ENCODE measurements at places on chromosomes 11 and 22.

DNA sequence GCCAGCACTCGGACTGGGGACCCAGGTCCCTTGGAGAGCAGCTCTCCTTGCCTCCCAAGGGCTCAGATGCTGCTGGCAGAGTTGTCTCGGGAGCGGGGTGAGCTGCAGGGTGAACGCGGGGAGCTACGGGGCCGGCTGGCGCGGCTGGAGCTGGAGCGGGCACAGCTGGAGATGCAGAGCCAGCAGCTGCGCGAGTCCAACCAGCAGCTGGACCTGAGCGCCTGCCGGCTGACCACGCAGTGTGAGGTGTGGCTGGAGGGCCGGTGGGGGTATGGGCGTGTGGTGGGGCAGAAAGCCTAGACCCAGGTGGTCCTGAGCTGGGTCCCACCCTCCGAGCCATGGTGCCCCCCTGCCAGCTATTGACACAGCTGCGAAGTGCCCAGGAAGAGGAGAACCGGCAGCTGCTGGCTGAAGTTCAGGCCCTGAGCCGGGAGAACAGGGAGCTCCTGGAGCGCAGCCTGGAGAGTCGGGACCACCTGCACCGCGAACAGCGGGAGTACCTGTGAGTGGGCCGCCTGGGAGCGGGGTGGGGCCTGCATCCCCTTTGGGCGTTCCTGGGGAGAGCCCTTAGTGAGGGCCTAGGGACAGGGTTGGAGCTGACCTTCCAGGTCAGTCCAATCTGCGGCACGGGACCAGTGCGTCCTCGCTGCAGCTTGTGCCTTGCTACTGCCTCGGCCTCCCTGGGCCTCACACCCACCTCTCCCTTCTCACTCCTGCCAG is 5.8 kb upstream of the RPS6KA4 start:
- H3K27ac ChIP-seq, result no peak overlapping the region
- H3K27me3 ChIP-seq, result no peaks in the 10 kb centered on the region

GRCh38 chr11:62048100-62048499 is 75.7 kb upstream of the INCENP start:
- no peaks in the 10 kb centered on the region for H3K36me3 ChIP-seq
- H3K4me1 ChIP-seq, result no peaks in the 10 kb centered on the region
- no peak for DNase-seq
- H3K27ac ChIP-seq, result no peak overlapping the region
- no peak overlapping the region for H3K4me3 ChIP-seq

DNA sequence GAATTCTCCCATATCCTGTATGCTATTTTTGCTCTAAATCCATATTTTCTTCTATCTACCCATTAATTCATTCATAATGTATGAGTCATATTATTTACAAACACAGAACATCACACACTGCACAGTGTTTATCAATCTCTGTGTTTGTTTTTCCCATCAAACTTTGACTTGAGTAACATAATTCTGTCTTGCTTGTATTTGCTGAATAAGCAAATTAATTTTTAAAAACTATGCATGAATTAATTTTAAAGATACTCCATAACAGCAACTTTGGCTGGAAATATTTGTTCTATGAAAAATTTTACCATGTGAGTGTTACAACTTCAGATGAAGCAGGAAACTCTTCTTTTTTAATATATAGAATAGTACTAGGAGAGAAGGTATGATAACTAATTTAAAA is 275.6 kb downstream of the GRM5 start:
- no peak overlapping the region for H3K27ac ChIP-seq
- H3K36me3 ChIP-seq, result no peaks in the 10 kb centered on the region

- no peak overlapping the region for H3K27ac ChIP-seq
- no peaks in the 10 kb centered on the region for H3K27me3 ChIP-seq
- no peak overlapping the region for H3K4me3 ChIP-seq
- no peak for DNase-seq
- no peaks in the 10 kb centered on the region for H3K36me3 ChIP-seq
- H3K4me1 ChIP-seq, result no peaks in the 10 kb centered on the region
Measured at GRCh38 chr11:99881610-99882009, 805.5 kb upstream of the ARHGAP42 start.

- H3K27ac ChIP-seq, result peak overlapping the region; percentile 6
- peaks cover 6% of the 10 kb centered on the region for H3K4me1 ChIP-seq
- H3K36me3 ChIP-seq, result peaks cover 54% of the 10 kb centered on the region
- no peak for DNase-seq
- no peaks in the 10 kb centered on the region for H3K27me3 ChIP-seq
Measured at GRCh38 chr22:30015229-30015797, 65.0 kb upstream of the HORMAD2 start.

DNA sequence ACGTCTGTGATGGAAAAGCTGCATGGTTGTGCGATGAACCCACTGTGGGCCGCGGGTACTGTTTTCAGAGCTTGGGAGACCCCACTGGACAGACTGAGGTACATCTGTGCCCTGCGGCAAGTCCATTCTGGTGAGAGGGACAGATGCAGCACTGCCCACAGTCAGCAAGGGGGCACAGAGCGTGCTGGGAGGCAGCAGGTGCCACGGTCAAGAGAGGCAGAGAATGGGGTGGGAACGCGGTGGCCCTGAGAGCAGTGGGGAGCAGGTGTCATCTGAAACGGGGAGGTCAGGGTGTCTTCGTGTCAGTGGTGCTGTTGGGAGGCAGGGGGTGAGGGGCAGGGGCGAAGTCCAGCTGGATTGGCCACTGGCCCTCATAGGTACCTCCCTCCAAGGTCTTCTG is 32.0 kb downstream of the TBC1D22A start:
- no peak overlapping the region for H3K4me3 ChIP-seq
- H3K27ac ChIP-seq, result peak overlapping the region; percentile 100
- no peak for DNase-seq
- H3K27me3 ChIP-seq, result no peaks in the 10 kb centered on the region
- peaks cover 30% of the 10 kb centered on the region for H3K36me3 ChIP-seq

DNA sequence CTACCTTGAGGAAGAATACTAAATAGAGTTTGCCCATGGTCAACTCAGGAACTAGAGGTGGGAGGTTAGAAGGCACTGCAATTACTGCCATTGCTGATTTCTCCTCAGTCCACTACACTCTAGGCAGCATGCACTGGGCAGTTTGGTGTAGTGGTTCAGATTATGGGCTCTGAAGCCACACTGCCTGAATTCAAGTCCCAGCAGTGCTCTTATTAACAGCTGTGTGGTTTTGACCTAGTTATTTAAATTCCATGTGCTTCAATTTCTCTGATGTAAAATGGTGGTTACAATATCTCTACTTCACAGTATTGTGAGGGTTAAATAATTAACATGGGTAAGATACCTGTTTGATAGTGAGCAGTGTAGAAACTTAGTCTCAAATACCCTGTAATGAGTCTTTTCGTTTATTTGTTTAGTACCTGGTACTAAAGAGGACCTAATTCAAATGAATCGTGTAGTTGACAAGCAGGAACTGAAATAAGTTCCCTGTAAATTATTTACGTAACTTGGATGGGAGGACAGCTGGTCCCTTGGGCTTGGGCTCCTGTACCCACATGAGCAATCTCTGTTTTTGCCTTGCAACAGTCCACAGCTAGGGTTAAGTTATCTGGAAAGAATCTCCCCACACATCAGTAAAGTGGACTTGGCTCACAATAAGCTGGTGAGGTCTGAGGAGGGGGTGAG is 17.8 kb downstream of the PRR5L start:
- no peak overlapping the region for H3K4me3 ChIP-seq
- no peak overlapping the region for H3K27ac ChIP-seq
- peaks cover 6% of the 10 kb centered on the region for H3K4me1 ChIP-seq
- H3K36me3 ChIP-seq, result no peaks in the 10 kb centered on the region
- peaks cover 16% of the 10 kb centered on the region for H3K27me3 ChIP-seq

DNA sequence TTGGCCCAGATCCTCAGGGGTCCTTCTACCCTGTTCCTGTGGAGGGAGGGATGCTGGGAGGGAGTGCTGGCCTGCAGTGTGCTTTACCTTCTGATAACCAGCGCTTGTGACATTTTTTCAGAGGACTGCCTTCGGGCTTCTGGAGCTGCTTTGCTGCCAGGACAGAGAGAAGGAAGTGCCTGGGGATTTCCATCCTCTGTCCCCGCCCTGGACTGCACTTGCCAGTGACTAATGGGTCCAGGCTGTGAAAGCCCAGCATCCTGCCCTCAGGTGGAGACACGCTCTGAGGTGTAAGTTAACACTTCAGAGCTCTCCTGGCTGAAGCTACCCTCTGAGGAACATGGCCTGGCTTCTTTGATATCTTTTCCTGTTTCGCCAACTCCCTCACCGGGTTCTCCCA is 158.7 kb upstream of the SYT13 start:
- no peaks in the 10 kb centered on the region for H3K4me1 ChIP-seq
- no peak overlapping the region for H3K4me3 ChIP-seq
- no peaks in the 10 kb centered on the region for H3K36me3 ChIP-seq
- no peak overlapping the region for H3K27ac ChIP-seq
- peaks cover 16% of the 10 kb centered on the region for H3K27me3 ChIP-seq

GRCh38 chr11:36462321-36462720 is 47.8 kb downstream of the TRAF6 start:
- H3K27me3 ChIP-seq, result no peaks in the 10 kb centered on the region
- no peak for DNase-seq
- H3K27ac ChIP-seq, result peak overlapping the region; percentile 84
- no peak overlapping the region for H3K4me3 ChIP-seq
- peaks cover 52% of the 10 kb centered on the region for H3K36me3 ChIP-seq
- H3K4me1 ChIP-seq, result peaks cover 32% of the 10 kb centered on the region

GRCh38 chr22:47290706-47291430 is 528.4 kb downstream of the TBC1D22A start:
- no peak overlapping the region for H3K4me3 ChIP-seq
- no peaks in the 10 kb centered on the region for H3K36me3 ChIP-seq
- H3K27ac ChIP-seq, result no peak overlapping the region

GRCh38 chr11:1923201-1923956 is 3.9 kb downstream of the TNNT3 start:
- peaks cover 9% of the 10 kb centered on the region for H3K27me3 ChIP-seq
- H3K27ac ChIP-seq, result no peak overlapping the region
- H3K4me3 ChIP-seq, result no peak overlapping the region
- DNase-seq, result no peak

DNA sequence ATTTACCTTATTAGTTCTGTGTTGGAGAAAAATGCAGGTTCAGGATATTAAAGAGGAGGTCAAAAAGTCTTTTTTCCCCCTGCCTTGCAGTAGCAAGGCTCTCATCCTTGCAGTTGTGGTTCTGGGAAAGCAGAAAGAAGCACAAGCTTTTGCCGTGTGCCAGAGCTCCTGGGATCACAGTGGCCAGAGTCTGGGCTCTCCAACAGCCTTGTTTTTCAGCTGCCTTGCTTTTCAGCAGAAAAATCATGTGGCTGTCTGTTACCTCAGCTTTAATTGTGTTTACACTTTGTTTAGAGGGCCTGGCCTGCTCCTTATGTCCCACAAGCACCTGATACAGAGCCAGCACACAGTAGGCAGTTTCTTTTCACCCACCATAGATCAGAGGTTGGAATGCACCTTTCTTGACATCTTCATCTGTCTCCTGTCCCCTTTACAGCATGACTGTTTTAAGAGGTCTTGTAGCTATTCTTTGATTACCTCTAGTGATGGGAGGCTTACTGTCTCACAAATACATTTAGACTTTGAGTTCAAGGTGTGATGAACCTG is 67.5 kb downstream of the TEAD1 start:
- peaks cover 20% of the 10 kb centered on the region for H3K27me3 ChIP-seq
- H3K27ac ChIP-seq, result no peak overlapping the region
- H3K4me1 ChIP-seq, result no peaks in the 10 kb centered on the region
- no peaks in the 10 kb centered on the region for H3K36me3 ChIP-seq
- DNase-seq, result no peak

DNA sequence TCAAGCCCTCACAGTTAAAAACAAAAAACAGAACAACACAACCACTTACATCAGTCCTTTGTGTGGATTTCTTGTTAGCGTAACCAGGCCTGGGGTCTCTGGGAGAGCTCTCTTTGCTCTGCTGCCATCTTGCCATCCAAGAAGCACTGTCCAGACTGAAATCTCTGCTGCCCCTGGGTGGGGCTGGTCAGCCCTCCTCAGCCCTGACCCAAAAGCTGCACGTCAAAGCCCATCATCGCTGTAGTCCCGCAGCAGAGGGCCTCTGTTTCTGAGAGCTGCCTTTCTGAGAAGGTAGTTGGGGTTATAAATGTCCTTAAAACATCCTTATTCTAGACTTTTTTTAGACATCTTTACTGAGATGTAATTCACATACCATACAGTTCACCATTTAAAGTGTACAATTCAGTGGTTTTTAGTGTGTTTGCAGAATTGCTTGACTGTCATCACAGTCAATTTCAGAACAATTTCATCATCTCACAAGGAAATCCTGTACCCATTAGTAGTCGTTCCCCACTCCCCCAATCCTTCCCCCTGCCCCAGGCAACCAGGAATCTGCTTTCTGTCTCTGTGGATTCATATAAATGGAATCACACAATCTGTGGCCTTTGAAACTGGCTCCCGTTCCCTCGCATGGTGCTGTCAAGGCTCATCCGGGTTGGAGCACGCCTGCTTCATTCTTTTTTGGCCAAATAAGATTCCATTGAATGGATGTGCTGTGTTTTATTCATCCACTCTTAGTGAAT is 94.9 kb downstream of the TBC1D22A start:
- peaks cover 56% of the 10 kb centered on the region for H3K4me1 ChIP-seq
- no peak overlapping the region for H3K27ac ChIP-seq
- no peaks in the 10 kb centered on the region for H3K27me3 ChIP-seq
- no peak for DNase-seq
- H3K4me3 ChIP-seq, result no peak overlapping the region

GRCh38 chr11:95257456-95257971 is 26.5 kb upstream of the SESN3 start:
- peaks cover 3% of the 10 kb centered on the region for H3K36me3 ChIP-seq
- no peak overlapping the region for H3K4me3 ChIP-seq
- no peak overlapping the region for H3K27ac ChIP-seq
- DNase-seq, result no peak
- peaks cover 10% of the 10 kb centered on the region for H3K4me1 ChIP-seq

DNA sequence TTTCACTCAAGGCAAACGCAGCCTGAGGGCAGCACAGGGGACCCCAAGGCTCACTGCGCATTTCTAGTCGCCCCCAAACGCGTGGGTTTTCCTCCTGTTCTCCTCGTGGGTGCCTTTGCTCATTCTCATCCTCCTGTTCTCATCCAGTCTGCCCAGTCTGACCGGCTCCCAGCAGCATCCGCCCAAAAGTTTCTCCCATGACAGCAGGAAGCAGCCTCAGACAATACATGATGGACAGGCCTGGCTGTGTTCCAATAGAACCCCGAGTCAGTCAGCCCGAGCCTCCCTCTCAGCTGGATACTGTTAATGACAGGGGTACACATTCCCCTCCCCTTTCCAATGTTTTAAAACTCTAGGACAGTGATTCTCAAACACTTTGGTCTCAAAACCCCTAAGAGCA is 22.5 kb upstream of the KRTAP5-7 start:
- peaks cover 14% of the 10 kb centered on the region for H3K36me3 ChIP-seq
- H3K4me1 ChIP-seq, result no peaks in the 10 kb centered on the region
- no peak for DNase-seq
- H3K4me3 ChIP-seq, result no peak overlapping the region
- H3K27me3 ChIP-seq, result no peaks in the 10 kb centered on the region

DNA sequence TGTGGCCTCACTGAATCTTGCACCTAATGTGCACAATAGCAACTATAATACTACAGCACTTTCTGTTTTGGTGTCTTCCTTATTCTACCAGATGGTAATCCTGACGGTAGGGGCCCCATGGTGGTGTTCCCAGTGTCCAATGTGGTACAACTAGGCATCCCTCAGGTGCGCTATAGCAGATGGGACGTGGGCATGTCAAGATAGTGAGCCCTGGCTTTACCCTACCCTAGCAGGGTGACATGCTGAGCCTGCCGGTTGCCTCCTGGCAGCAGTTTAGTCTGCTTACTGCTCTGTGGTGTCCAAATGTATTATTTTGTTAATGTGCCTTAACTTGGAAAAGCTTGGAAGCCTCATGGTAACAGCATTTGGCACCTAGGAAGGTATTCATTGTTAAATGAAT is 19.2 kb downstream of the ACO2 start:
- no peak overlapping the region for H3K27ac ChIP-seq
- H3K4me1 ChIP-seq, result peaks cover 46% of the 10 kb centered on the region
- H3K4me3 ChIP-seq, result no peak overlapping the region
- H3K27me3 ChIP-seq, result no peaks in the 10 kb centered on the region
- peaks cover 20% of the 10 kb centered on the region for H3K36me3 ChIP-seq

GRCh38 chr11:65663639-65664200 is 1.0 kb upstream of the RELA start:
- H3K27me3 ChIP-seq, result no peaks in the 10 kb centered on the region
- H3K27ac ChIP-seq, result peak overlapping the region; percentile 94
- H3K4me1 ChIP-seq, result peaks cover 24% of the 10 kb centered on the region
- no peak for DNase-seq

All from effector memory CD8-positive, alpha-beta T cell (primary cell).